ENCODE measurements at places on chromosomes 6 and 20.

GRCh38 chr6:45532721-45533210 lies 155.0 kb upstream of the SUPT3H start:
- DNase-seq = no peak

- DNase-seq = no peak
These were observed 90.5 kb downstream of the NDUFAF5 start for GRCh38 chr20:13875265-13875811.

DNA sequence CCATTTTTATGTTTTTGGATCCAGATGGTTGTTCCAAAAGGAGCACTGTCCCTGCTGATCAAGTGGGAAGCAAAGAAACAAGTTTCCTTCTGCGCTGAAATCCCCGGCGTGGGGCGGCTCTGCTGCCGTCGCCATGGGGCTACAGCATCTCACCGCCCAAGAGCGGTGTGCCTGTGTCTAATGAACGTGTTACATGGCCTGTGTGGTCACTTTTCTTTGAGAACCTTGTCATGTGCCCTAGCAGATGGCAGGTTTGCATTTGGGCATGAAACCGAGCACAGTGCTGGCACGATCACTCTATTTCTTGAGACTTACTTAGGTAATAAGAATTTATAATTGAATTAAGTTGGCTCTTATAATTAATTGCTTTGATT lies 51.9 kb downstream of the ZDHHC14 start:
- no peak for DNase-seq

DNA sequence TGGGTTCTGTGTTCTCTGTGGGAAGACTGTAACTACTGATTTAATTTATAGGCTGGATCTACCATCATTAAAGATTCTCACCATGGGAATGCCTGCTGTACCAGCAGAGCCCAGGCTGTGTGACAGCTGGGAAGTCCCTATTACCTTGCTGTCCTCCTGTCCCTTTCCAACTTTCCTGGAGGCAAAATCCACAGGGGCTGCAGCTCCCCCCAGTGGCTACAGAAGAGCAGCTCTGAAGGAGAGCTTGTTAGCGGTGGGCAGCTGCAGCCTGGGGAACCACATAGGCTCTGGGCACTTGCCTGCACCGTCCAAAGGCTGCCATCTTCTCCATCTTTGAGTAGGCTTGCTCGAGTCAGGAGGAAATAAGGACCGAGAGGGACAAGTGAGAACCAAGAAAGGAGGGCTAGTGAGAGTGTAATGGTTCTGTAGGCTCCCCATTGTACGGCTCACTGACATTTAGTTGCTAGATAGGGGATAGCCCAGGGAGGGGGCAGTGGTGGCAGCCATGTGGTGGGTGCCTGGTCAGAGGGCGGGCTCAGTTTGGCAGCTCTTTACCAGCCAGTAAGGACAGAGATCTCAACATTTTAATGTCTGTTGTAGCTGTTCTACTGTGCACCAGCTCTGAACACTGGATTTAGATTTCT lies 155.1 kb upstream of the MLIP start:
- peak; percentile 32 for DNase-seq

GRCh38 chr6:17448165-17448564 lies 54.8 kb downstream of the CAP2 start:
- no peak for DNase-seq

- DNase-seq = peak; percentile 54
These were observed 5.0 kb downstream of the DST start for GRCh38 chr6:56637640-56638039.

GRCh38 chr6:74467533-74468215 lies 738.2 kb downstream of the COL12A1 start:
- DNase-seq = no peak

DNA sequence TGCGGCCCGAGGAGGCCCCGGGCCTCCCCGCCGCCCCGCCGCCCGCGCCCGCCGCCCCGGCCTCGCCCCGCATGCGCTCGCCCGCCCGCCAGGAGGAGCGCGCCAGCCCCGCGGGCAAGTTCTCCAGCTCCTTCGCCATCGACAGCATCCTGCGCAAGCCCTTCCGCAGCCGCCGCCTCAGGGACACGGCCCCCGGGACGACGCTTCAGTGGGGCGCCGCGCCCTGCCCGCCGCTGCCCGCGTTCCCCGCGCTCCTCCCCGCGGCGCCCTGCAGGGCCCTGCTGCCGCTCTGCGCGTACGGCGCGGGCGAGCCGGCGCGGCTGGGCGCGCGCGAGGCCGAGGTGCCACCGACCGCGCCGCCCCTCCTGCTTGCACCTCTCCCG lies 1.5 kb downstream of the FOXQ1 start:
- no peak for DNase-seq

DNA sequence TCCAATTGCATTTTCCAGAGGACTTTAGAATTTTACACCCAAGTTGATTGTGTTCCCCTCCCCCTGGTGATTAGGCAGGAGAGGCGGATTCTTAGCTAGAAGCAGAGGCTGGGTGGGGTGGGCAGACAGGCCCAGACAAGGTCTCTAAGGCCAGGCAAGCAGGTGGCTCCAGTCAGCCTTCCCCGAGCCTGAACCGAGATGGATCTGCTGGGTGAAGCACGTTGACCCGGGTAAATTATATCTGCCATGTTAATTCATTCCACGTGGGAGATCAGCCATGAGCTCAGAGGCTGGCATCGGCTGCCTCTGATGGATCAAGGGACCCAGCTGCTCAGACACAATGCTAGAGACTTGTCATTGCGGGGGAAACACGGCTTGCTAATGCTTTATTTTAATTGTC lies 159.5 kb upstream of the MAFB start:
- DNase-seq = no peak

GRCh38 chr6:128174724-128175123 lies 273.9 kb upstream of the THEMIS start:
- DNase-seq = no peak

DNA sequence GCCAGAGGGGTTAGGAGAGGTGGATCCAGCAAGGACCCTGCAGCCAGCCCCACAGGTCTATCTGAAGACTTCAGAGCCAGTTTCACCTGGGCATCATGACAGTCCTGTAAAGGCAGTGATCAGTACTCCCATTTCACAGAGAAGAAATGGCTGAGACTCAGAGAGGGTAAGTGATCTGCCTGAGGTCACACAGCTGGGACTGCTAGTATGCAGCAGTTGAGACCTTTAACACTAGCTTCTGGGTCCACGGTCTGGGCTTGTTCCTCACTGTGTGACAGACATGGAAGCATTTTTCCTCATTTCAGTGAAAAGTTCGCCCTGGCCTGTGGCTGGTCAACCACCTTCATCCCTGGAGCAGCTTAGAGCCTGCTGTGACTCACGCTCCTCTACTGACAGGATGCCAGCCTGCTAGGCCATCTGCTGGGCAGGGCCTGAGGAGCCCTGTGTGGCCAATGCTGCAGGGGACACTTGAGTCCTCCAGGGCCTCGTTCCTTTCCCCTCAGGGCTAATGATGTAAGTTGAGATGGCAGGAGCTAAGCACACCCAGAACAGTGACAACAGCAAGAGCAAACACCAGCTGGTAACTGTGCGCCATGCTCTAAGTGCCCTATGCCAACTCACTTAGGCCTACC lies 192.0 kb downstream of the LRFN2 start:
- no peak for DNase-seq

DNA sequence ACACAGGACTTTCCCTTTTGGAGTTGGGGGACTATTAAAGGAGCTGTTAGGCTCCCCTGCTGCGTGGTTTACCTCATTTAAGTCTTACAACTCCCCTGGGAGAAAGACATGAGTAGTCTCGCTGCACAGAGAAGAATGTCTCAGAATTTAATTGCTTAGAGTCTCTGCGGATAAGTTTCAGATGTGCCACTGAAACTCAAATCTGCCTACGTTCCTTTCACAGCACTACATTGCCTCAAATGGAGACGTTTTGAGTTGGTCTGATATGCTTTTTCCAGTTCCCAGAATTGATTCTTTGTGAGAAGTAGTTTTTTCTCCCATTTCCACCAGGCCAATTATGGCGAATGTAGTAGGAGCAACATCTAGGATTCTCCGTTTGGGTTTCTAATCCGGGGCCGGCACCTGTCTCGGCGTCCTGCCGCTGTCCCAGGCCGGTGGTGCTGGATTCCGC lies 532 bp upstream of the SLC35F1 start:
- no peak for DNase-seq

DNA sequence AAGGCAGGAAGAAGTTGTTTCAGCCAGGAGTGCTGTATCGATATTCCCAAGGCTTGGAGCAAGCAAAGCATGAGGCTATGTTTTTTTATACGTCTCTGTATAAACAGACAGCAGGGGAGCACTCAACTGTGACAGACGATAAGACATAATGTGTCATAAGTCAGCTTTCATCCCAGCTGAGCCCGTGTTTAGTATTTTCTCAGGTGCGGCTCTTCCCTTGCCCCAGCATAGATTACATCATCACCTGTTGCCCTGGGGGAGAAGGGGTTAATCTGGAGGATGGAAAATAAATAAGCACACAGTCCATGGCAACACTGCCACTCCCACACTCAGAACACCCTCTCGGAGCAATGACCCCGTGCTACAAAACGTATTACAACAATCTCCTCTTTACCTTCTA lies 22.1 kb upstream of the KCNK5 start:
- no peak for DNase-seq

GRCh38 chr6:33668914-33669313 lies 42.6 kb downstream of the UQCC2 start:
- no peak for DNase-seq

DNA sequence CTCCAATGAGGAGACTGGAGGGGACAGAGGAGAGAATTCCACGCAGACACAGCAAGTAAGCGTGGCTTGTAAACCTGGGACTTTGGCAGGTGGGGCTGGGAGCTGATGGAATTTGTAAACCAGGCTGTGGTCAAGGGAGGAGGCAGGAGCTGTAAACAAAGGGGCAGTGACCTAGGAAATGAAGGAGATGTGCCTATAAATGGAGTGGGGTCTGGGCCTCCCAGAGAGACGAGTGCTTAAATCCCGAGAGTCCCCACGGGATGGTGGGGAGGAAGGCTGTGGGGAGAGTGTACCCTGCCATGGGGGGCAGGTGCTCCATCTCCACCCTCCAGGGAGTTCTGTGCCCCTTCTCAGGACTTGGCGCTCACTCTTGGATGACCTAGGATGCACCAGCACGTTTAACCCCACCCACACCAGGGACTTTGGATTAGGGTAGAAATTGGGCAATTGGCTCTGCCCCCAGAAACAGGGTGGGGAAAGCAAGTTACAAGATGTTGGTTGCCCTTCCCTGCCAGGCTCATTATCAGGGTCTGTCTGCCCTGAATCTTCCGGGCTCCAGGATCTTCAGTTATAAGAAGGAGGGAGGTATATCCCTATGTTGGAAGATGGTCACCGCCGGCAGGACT lies 4.0 kb upstream of the DHX16 start:
- DNase-seq = no peak

- no peak for DNase-seq
These were observed 913.9 kb upstream of the MAP3K7 start for GRCh38 chr6:91500689-91501303.
